ENCODE measurements at places on chromosomes 7 and 10.

- no peak for DNase-seq
Measured at GRCh38 chr10:103894441-103894864, 23.5 kb downstream of the STN1 start.

GRCh38 chr7:157414702-157415096, 77.9 kb downstream of the DNAJB6 start:
- DNase-seq = no peak

DNA sequence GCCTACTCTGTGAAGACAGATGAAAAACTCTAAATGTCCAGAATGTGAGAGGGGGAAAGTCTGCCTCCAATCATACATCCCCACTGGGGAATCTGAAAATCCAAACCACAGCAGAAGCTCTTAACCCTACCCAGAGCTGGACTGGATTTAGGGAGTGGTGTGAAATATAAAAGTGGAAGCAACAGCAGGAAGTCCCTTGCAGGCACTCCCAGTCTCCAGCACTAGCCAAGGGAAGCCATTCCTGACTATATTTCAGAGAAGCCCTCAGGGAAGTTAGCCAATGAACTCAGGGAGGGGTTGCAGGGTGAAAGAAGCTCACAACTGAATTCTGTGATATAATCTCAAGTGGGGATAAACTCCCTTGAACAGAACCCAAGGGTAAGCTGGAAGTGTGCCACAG, 51.5 kb downstream of the CRPPA start:
- DNase-seq = no peak

DNA sequence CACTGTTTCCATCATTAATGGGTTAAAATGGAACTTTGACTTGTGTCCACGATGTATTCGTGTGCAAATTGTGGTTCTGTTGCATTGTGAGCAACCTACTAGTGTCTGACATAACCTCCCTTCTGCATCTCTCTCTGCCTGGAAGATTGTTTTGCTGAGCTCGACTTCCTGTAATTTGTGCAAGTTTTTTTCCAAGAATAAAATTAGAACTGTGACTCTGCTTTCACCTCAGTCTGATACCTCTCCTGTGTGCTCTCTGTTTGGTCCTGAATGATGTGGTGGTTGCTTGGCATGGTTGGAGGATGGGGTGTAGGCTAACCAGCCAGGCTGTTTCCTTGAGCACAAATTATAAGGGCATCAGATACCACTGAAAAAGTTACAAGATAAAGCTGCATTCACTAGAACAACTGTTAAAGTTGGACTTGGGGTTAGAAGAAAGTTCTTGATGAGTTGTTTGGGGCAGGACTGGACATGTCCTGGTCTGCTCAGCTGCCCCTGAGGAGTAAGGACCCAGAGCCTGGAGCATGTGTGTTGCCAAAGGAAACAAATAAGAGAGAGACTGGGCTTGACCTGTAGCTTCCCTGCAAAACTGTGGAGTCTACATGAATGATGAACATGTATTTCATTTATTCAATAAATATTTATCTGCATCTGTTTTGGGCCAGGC, 1.9 kb upstream of the VOPP1 start:
- DNase-seq = no peak

DNA sequence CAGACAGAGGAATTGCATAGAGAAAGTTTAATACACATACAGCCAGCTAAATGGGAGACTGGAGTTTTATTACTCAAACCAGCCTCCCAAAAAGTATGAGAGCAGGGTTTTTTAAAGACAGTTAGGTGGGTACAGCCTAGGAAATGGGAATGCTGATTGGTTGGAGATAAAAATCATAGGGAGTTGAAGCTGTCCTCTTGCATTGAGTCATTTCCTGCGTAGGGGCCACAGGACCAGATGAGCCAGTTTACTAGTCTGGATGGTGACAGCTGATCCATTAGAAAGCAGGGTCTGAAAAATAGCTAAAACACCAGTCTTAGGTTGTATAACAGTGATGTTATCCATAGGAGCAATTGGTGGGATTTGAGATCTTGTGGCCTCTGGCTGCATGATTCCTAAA, 76.1 kb upstream of the POM121L12 start:
- DNase-seq = no peak

GRCh38 chr7:84002348-84002747, 192.2 kb downstream of the SEMA3A start:
- DNase-seq = no peak

GRCh38 chr10:132417957-132418441, 21.0 kb downstream of the PWWP2B start:
- no peak for DNase-seq

GRCh38 chr7:138032186-138032585, 30.3 kb upstream of the CREB3L2 start:
- no peak for DNase-seq

DNA sequence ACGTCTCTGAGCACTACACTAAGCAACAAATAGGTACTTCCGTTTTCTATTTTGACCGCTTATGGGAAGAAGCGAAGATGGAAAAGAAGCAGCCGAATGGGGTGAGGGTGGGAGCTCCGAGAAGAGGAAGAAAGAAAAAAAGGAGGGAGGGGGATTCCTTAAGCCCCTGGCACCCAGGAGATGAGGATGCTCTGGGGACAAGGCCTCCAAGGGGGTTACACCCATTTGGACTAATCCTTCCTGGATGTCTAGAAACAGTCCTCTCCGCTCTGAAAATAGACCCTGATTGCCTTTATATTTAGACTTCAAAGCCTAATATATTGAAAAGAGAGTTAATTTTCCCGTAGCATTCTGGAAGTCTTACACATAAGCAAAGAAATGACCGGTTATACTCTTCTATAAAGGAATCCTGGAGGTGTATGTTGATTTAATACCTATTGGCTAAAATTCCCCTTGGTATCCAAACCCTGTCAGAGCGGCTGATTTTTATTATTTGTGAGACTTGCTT, 676 bp upstream of the HTR7 start:
- no peak for DNase-seq

GRCh38 chr10:119090968-119091367, 10.4 kb upstream of the EIF3A start:
- no peak for DNase-seq

GRCh38 chr10:50224330-50224952, 26.9 kb downstream of the ASAH2 start:
- DNase-seq = no peak

DNA sequence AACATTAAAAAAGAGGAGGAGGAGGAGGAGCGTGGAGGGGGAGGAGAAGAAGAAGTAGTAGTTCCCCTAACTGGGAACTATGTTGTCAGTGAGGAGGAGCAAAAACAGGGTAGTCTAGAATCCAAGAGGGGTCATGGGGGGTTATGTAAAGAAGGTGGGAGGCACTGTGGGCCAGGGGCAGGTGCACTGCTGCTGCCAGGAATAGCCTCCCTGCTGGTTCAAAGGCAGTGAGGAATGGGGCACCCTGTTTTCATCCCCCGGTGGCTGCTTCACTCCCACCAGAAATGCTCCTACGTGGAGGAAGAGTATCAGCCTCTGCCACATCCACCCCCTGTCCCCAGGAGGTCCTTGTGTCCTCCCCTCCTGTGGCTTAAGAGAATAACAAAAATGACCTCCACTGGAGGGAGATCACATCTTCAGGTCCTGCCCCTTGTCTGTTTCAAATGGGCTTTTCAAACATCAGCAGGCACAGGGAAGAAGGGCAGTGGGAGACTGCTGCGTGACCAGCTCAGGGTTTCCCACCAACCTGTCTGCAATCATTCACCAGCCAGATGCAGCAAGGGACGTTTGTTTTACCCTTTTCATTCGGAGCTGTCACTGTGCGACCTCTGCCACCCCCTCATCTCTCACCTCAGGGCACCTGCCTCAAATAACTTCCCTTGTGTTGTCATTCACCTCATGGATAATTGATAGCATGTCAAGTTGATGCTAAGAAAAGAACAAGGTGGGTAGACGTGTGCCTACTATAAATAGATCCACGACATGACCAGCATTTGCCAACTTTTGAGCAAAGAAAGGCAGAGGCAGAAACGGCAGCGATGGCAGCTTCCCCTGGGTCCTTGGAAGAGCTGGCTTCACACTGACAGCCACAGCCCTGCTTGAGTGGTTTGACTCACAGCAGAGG, 92.6 kb downstream of the DGKI start:
- DNase-seq = no peak

DNA sequence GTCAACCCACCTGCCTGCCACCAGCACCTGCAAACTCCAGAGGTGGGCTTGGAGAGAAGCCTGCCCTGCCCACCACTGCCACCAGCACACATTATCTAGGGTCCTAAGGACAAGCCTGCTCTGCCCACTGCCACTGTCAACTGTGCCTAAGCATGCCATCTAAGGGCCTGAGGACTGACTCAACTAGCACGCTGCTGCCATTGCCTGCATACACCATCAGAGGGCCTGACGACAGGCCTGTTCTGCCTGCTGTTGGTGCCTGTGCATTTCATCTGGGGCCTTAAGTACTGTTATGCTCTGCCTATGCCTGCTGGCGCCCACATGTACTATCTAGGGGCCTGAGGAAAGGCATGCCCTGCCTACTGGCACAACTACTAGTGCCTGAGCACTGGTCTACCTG, 27.0 kb upstream of the LRRD1 start:
- no peak for DNase-seq

DNA sequence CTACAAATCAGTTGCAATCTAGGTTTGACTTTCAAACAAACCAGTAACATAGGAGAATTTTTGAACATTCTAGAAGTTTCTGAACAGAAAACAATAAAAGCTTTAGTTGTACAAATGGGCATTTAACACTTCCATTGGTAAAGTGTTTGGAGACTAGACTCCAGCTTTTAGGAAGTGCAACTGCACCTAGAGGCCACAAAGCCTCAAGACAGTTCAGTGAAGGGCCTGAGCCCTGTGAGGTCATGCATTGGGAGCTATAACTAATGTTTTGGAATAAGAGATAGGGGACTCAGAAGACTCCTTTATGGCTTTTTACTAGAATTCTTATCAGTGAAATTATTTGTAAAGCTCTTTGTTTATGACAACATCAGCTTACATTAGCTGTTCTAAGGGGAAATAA, 3.0 kb upstream of the EPHB6 start:
- DNase-seq = no peak

DNA sequence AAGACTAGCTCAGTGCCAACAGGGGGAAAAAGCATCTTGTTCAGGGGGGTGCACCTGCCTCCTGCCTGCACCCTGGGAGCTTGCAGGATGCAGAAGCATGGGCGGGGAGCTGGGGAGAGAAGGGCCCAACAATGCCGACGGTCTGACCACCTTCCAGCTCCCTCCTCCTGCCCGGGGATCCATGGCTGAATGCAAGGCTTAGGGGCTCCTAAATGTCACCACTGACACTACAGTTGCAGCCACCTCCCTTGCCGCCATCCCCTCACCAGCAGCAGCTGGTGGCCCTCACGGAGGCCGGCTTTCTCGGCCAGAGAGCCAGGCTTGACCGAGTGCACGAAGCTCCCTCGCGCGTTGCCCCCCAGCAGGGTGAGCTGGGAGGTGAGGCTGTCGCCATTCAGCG, 78.8 kb upstream of the GNA12 start:
- DNase-seq = no peak

- no peak for DNase-seq
Measured at GRCh38 chr7:91557789-91558404, 293.7 kb downstream of the FZD1 start.

- DNase-seq = no peak
Measured at GRCh38 chr7:55549457-55549856, 22.8 kb downstream of the VOPP1 start.

GRCh38 chr7:157493776-157494175, 157.0 kb downstream of the DNAJB6 start:
- DNase-seq = peak; percentile 29

DNA sequence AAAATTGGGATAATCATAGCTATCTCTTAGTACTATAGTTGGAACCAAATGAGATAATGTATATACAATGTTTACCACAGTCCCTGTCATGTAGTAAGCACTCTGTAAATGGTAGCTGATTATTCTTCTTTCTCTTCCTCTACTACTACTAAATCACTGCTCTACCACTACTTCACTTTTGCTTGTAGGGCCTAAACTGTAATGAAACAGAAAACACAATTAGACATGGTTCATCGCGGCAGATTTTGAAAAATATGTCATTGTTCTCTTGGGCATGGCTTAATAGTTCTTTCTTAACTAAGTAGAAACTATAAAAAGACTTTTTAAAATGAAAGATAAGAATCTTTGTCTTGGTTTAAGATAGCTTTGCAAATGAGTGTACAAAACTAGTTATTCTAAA, 34.9 kb downstream of the R3HCC1L start:
- DNase-seq = no peak

- no peak for DNase-seq
Measured at GRCh38 chr7:159023746-159024145, 120.9 kb downstream of the VIPR2 start.

DNA sequence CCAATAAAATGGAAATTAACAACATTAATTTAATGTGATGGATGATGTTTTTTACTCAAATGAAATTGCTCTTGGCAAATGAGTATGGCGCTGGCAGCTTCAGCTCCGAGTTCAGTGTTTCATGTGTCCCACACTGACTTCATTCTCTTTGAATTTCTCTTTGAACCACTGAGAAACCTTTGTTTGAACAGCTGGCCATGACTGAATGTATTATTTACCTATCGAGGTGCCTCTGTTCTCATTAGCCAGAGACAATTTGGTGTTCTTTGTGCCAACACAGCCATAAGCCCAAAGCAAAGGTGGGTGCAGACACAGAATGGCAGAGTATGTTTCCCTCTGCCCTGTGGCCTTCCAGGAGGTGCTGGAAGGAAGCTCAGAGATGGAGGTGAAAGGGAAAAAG, 42.1 kb downstream of the TMEM178B start:
- DNase-seq = no peak

DNA sequence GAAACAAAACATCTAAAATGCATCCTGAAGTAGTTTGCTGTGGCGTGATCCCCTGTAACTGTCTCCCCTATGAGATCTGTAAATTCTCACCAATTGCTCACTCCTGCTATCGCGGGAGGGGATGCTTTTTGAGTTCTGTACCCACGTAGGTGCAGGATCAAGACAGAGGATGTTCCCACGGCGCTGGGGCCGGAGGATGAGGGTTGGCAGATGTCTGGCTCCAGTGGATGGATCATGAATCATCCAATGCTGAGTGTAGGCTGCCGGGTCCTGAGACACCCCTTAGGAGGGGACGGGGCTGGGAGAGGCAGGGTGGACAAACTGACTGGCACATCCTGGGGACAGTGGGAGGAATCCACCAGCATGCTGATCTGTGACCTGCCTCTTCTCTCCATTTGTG, 224.4 kb downstream of the USP6NL start:
- no peak for DNase-seq

DNA sequence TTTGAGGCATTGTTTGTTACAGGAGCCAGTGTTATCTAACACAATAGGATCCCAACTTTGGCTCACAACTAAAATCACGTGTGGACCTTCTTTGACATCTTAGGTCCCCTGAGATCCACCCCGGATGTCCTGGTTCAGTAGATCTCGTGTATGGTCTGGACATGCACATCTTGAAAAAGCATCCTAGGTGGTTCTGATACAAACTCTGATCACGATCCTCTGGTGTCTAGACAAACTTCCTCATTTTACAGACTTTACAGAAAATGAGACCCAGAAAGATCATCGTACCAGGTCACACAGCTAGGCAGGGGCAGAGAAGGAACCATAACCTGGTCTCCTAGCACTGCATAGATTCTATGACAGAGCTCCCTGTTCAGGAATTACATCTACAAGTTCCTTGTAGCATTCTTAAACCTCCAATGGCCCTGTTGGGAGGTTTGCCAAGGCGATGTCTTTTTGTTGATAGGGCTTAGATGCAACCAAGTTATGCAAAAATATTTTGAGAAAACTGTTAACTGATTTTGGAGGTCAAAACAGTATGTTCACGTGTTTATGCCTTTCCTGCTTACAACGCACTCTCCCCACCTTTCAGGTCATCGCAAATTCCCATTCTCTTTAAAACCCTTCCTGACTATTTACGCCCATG, 30.8 kb upstream of the CHST15 start:
- DNase-seq = no peak

- DNase-seq = no peak
Measured at GRCh38 chr10:79939969-79940368, 8.9 kb downstream of the SFTPD start.

Data from mesothelial cell of epicardium (in vitro differentiated cells).